ENCODE measurements at places on chromosomes 12 and 14.

GRCh38 chr12:57470286-57470969, 9.2 kb downstream of the ARHGAP9 start:
- no peak for DNase-seq

DNA sequence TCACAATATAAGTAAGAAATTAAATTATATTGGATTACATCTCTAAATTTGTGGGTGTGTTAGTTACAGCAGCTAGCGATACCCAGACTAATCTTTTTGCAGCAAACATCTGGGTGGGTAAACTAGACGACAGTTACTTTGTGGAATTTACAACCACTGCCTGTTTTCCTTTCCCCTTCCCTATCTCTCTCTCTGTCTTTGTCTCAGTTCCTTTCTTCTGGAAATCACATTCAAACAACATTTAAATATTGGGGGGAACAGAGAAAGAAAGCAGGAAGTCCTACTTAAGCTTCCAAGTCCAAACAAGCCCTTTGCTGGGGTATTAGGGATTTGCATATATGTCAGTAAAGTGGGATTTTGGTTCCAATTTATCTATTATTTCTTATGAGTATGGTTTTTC, 97.6 kb downstream of the WIF1 start:
- DNase-seq, result no peak

- DNase-seq, result no peak
Observed at GRCh38 chr14:85054178-85054577, 475.8 kb upstream of the FLRT2 start.

GRCh38 chr12:92640691-92641090, 62.1 kb upstream of the PLEKHG7 start:
- DNase-seq, result no peak

GRCh38 chr14:33052943-33053342, 114.3 kb downstream of the NPAS3 start:
- no peak for DNase-seq

GRCh38 chr14:60753264-60754119, 18.9 kb downstream of the MNAT1 start:
- DNase-seq, result peak; percentile 31

DNA sequence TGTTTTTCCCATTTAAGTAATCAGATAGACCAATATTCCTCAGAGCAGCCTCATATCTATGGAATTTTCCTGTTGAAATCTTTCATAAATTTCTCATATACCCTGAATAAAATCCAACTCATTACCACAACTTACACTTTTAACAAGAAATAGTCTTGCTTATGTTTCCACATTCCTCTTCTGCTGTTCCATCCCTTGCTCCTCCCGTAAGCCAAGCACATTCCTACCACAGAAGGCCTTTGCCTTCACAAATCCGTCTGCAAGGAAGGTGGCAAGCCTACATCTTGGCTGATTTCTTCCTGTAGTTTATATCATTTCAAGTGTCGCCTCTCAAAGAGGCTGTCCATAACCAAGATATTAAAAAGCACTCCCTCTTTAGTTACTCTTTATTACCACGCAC, 127.7 kb downstream of the C12orf50 start:
- no peak for DNase-seq

DNA sequence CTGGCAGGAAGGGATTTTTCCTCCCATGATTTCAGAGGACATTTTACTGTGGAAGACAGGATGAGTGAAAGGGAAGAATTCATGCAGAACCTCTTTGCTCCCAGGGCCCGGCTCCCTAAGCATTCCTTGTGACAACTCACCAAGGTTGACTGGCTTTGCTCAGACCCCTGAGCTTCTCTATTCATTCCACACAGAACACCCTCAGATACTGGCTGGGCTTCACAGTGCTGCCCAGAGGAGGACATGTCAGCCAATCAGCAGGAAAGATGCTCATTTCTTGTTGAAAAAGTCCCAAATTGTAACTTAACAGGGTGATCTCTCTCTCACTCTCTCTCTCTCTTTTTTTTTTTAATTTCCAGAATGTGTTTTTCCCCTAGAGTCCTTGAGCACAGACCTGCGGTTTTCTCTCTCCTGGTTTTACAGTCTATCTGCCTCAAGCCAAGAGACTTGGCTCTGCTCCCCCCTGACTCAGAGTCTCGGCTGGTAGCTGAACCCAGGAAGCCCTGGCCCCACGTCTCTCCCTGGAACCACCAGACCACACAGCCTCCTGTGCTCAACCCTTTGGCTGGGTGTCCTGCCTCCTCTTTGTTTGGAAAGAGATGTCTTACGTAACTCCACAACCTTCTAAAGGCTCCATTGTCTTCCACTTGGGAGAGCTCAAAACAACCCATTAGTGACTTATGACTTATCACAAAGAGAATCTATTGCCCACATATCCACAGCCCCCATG, 43.9 kb downstream of the SSPN start:
- DNase-seq, result no peak

- DNase-seq, result no peak
Observed at GRCh38 chr12:75315518-75315917, 14.6 kb downstream of the CAPS2 start.

DNA sequence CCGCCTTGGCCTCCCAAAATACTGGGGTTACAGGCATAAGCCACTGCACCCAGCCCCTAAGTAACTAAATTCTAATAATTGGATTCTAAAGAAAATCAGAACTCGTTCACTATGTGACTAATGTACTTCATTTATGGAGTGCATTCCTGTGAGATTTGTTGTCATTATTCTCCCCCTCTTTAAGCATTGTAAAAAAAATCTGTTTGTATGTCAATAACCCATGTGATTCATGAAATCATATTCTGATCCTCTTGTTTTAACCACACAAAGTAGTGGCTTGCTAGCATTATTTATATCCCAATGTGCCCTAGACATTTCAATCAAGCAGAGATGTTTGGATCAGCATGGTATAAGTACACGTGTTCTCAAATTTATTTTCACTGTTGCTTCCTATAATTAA, 78.2 kb upstream of the OSBPL8 start:
- no peak for DNase-seq

DNA sequence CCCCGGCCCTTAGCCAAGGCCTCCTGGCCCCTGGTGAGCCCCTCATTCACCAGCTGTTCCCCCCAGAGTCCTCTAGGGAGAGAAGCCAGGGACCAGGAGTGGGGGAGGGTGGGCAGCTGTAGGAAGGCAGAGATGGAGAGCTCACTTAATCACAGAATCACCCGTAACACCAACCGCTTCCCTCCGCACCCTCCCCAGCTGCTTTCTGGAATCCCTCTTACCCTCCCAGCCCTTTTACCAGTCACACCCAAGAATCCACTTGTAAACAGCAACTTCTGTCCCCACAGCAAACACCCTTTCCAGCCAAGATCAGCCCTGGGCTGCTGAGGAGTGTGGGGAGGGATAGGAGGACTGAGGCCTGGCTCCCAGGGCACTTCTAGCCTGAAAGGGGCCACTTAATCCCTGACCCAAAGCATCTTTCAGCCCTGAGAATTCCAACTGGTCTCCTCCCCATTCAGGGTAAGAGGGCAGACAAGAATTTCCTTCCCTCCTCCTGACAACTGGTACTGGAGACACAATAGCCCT, 18.8 kb downstream of the NCKAP5L start:
- DNase-seq, result no peak

DNA sequence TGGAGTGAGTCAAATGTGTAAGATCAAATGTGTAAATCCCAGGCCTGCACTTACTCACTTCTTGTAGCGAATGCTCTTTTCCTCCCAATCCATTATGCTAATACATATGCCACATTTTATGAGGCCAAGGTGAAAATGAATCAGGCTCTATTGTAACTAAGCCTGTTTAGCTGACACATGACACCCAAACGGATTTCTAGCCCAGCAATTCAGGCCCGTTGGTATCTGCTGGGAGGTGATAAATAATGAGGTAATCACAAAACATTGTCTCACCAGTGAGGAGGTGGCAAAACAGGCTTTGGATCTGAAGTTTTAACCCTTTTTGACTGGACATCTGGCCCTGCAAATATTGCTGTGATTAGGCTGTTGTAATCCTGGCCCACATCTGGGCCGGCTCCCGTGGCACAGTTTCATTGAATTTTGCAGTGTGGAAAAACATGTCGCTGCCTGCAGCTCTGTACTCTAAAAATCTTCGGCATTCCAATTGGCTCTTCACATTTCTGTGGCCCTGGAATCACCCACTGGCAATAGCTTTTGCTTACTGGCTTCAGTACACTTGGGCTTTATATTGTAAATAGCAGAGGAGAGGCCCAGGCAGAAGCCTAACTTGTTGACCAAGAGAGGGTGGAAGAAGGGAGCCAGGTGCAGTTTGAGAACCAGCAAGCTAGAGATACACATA, 106.1 kb downstream of the PAX9 start:
- no peak for DNase-seq

DNA sequence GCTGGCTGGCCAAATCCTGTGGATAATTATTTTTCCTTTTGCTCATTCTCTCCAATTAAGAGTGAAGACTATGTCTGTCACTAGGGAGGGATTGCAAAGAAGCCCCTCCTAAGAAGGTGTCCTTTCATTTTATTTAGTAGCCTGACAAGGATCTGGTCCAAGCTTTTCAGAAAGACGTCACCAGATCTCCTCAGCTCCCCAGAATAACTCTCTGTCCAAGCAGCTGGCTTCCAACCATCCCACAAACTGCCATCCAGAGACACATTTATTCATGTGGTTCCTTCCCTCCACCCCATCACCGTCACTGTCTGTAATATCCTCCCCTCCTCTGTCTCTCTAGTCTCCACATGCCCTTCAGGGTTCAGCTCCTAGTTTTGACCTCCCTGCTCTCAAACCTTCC, 69.9 kb downstream of the PPM1H start:
- DNase-seq, result no peak

- no peak for DNase-seq
Observed at GRCh38 chr12:95303476-95303875, 85.9 kb downstream of the VEZT start.

- no peak for DNase-seq
Observed at GRCh38 chr12:62694632-62695031, 228.0 kb downstream of the MON2 start.
